NCI-H524 (cell line): ENCODE measurements at places on chromosomes 5 and 9.

- no peak for DNase-seq
Measured at GRCh38 chr5:68320413-68320986, 104.9 kb downstream of the PIK3R1 start.

- no peak for DNase-seq
Measured at GRCh38 chr5:157502143-157502647, 42.2 kb downstream of the NIPAL4 start.

DNA sequence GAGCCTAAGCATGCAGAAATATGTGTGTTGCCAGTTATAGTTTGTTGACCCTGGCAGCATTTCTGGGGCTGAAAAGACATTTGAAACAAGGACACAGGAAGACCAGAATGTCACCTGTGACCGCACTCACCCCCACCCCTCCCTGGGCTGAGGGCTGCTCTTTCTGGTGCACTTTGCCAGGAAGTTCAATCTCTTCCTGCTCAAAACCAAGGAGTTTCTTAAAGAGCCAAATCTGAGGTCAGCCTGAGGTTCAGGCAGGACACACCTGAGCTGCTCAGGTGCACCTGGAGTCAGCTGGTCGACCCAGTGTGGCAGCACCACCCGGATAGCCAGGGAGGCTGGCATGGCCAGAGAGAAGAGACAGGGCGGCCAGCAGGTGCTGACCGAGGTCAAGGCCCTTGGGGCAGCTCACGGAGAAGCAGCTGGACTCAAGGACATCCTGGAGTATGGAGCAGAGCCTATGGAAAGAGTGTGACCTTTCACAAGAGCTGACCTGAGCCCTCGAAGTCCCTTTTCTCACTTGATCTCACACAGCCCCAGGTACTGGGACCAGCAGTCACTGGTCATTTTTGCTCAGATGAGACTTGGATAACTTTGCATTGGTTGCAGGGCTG is 376.9 kb upstream of the IRX4 start:
- no peak for DNase-seq

DNA sequence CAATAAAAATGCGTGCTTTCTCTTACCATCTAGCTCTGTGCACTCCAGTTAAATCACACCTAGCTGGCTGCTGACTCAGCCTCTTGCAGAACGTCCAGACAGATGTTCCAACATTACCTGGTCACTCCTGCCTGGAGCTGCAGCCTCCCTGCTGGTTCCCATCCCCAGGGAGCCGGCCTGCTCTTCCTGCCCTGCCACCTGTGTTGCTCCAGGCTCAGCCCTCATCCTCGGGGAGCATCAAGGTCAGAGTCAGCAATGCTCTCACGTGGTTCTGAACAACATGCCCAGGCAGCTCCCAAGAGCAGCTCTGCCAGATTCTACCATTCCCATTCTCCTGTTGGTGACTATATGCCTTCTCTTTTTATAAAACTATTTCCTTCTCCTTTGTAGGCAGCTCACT is 81.3 kb downstream of the GADD45G start:
- no peak for DNase-seq

- DNase-seq, result peak; percentile 86
Measured at GRCh38 chr5:38008198-38008597, 168.4 kb upstream of the GDNF start.

DNA sequence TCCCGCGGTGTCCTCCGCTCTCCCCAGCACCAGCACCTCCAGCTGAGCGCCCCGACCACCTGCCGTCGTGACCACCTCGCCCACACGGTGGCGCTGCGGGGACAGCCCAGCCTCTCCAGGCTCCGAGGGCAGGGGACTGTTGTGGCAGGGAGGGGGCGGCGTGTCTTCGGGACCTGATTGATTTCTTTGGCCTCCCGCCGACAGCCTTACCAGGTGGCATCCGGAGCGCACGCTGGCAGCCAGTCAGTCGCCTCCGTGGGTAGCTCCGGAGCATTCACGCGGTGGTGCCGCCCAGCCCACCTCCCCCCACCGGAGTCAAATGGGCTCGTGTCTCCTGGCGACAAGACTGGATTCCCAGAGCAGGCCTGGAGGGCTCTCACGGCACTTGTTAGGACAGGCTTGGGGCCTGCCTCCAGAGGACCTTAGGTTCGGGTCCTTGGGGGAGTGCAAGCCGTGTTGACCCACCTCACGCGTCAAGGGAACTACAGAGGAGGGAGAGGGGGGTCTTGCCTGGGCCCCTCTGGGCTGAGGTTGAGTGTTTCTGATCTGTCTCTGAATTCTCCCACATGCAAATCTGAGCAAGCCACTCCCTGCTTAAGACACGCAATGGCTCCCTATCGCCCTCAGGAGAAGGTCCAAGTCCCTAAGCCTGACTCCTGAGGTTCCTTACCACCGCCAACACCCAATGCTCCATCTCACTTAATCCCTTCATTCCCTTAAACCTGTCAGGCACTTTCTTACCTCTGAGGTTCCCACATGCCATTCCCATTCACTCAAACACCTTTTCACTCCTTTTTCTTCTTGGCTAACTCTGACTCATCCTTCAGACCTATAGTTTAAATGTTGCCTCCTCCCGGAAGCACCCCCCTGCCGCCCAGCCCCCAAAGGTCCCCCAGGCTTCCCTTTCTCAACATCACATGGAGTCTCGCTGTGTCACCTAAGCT is 51.2 kb upstream of the GGTA1 start:
- peak; percentile 84 for DNase-seq

DNA sequence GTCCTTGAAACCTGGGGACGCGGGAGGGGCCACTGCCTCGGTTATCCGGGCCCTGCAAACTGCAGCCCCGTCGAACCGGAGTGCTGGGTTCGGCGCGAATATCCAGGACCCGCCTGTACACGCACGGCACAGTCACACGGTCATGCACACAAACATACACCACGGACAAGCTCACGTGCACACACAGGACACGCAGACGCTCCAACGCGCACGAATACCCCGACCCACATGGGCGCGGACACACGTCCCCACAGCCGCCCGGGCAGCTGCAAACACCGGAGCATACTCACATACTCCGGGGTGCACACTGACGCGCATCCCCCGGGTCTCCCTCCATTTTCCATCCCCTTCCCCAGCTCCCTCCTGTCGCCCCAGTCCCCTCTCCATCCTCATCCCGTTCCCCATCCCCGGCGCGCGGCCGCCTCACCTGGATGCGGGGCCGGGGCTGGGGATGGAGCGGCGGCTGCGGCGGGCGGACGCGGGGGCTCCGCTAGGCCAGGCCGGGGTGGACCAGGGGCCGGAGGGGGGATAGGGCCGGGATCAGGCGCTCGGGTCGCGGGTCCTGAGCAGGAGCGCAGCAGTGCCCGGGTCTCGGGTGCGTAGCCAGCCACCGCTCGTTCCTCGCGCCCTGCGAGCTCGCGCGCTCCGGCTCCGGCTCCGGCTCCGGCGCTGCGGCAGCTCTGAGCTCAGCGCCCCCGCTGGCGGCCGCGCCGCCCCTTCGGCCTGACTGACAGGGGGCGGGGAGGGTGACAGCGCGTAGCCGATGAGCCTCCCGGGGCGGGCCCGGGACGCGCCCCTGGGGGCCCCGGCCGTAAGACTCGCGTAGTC is at the start of the genes EIF4E1B and SNCB:
EIF4E1B (plus strand) TSS at position 823 of the 828 bp plus-strand sequence. CDS start 12,113 bp downstream, outside the sequence.
SNCB (minus strand) TSS at position 682 of the 828 bp plus-strand sequence. CDS start 880 bp downstream, outside the sequence.
- DNase-seq, result peak; percentile 63

GRCh38 chr9:131310833-131311554 is 21.5 kb downstream of the PLPP7 start:
- no peak for DNase-seq

- DNase-seq, result no peak
Measured at GRCh38 chr5:159171274-159171673, 38.1 kb downstream of the RNF145 start.

DNA sequence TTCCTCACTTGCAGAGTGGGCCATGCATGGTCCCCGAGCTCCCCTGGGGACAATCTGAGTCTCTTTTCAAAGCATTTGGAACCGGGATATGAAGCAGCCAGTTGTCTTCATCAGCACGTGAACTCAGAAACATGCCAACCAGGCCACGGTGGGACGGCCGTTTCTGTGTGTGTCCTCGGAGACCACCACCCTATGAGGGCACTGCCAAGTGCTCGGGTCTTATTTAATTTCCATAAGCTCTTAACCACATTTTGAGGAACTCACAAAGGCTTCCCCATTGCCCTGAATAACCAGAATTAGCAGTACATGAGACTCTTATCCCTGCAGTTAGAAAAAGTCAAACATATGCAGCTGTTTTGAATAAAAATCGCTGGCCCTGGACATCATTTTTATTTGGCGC is 60.1 kb downstream of the OTULIN start:
- no peak for DNase-seq

- no peak for DNase-seq
Measured at GRCh38 chr5:1936901-1937300, 54.2 kb upstream of the IRX4 start.
